ENCODE measurements at places on chromosomes 7 and 10.
A peak's percentile ranks its signal among the peaks of the same experiment; 100 is the strongest.

DNA sequence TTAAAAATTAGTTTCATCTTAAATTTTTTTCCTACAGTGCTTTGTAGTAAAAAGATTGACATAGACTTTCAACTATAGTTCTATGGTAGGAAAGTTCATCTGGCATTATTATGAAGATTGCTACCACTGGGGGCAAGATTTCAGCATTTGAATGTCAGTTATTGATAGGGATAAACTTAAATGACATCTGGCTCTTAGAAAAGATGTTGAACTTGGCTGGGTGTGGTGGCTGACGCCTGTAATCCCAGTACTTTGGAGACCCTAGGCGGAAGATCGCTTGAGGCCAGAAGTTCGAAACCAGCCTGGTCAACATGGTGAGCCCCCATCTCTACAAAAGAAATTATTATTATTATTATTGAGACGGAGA lies 1.4 kb upstream of the TRA2A start:
- no peak for DNase-seq

GRCh38 chr7:82617156-82617555 lies 173.6 kb upstream of the CACNA2D1 start:
- no peak for DNase-seq

- peak; percentile 48 for DNase-seq
These were observed 108.8 kb downstream of the MKX start for GRCh38 chr10:27636816-27637215.

GRCh38 chr7:29302666-29303395 lies 108.3 kb downstream of the CHN2 start:
- no peak for DNase-seq

DNA sequence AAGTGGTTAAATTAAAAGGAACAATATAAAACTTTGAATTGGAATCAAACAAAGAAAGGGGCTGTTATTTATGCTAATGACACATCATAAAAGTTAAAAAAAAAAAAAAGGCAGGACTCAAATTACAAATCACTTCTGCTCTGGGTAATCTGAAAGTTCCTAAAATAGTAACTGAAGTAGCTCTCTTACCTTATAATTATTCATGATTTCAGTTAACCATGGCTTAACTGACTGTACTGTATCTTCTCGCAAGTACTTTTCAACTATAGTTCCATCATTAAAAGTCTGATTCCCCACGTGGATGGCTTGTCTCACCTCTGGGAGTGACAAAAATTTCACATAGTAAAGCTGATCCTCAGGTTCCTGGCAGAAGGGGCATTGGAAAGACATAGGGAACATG lies 82.5 kb downstream of the CPVL start:
- no peak for DNase-seq

GRCh38 chr7:159145490-159145855 lies 806 bp upstream of the VIPR2 start:
- DNase-seq: no peak

DNA sequence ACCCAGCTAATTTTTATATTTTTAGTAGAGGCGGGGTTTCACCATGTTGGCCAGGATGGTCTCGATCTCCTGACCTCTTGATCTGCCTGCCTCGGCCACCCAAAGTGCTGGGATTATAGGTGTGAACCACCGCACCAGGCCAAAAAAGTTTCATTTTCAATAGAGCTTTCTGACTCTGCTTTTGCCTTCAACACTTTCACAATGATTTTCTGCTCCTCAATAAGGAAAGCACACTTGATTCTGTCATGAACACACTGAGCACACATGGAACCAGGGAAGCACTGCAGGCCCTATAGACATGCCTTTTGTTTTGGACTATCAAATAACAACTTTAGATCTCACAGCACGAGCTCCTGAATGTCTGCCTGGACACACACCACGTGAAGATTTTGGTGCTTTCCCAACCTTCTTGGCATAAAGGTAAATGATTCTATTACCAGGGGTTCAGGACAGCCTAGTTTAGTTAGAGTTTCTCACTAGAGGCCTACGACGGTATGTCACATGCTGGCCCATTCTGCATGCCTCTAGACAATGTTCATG lies 8.0 kb downstream of the RRP12 start:
- no peak for DNase-seq

DNA sequence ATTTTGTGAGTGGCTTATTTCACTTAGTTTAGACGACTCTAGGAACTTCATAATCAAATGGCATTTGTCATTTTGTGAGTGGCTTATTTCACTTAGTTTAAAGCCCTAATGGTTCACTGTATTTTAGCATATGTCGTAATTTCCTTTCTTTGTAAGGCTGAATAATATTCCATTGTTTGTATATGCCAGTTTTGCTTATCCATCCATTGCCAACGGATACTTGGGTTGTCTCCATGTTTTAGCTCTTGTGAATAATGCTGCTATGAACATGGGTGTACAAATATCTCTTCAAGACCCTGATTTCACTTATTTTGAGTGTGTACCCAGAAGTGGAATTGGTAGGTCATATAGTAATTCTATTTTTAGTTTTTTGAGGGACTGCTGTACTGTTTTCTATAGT lies 31.8 kb downstream of the DOCK1 start:
- DNase-seq: no peak

GRCh38 chr7:24134535-24134934 lies 149.5 kb upstream of the NPY start:
- DNase-seq: no peak

GRCh38 chr10:102994531-102995295 lies 76.6 kb downstream of the CNNM2 start:
- no peak for DNase-seq

DNA sequence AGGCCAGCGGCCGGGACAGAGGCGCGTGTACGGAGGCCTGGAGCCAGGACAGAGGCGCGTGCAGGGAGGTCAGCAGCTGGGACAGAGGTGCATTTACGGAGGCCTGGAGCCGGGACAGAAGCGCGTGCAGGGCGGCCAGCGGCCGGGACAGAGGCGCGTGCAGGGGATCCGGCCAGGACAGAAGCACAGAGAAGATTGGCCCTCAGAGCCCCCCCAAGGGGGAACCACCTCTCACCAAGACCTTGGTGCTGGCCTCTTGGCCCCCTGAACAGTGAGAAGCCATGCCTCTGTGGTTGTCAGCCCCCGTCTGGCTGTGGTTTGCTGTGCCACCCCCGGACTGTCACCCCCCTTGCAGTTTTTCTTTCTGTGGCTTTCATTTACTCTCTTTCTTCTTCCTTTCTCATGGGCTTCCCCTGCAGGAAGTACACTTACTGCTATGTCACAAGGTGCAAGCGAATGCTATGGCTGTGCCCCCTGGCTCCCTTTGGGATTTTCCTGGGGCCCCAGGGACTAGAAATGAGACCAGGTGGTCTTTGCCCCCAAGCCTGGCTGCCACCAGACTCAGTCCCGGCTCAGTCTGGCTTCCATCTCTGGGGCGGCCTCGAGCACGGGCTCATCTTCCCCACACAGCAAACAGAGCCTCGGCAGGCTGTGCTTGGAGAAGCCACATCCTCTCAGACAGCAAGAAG lies 41.1 kb downstream of the INSIG1 start:
- no peak for DNase-seq

DNA sequence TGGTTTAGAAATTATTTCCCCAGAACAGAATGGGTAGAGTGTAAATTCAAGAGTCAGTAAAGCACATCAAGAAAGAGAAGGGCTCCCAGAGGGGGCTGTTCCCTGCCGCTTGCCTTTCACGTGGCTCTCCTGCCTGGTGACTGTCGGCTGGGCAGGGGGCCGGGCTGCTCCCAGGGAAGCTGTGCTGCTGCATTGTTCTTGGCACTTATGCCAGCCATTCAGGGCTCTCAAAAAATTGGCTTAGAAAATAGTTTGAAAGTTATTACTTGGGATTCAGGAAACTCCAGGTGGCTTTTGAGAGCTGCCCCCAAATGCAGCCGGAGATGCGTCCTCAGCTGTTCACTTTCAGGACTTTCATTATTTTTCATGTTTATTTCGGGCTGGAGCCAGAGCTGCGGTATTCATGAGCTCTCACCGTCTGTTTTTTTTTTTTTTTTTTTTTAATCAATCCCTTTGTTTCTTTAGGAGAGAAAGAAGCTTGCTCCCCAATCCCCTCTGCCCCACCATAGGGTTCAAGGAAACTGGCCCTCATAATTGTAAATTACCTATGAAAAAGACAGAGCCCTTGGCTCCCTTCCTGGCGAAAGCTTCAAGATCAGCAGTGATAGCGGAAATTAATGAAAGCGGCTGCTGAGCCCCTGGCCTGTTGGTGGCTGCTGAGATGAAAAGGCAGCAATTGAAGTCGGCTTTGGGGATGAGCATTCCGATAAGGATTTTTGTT lies 94.1 kb downstream of the SORCS3 start:
- DNase-seq: no peak

DNA sequence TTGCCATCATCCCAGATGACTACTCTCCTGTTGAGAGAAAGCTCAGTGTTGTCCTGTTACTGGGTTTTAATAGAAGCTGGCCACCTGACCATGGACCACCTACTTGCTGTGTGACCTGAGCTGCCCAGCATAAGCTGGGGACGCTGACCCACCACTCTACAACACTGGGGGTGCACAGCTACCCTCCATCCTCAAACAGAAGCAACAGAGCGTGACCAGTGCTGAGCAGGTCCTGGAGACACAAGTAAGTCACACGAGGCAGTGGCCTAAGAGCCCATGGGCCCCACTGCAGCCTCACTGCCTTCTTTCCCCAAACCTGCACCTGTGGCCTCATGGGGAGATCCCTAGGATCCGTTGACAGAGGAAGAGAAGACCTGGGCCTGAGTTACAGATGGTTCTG lies 198.6 kb upstream of the ADARB2 start:
- no peak for DNase-seq

GRCh38 chr7:44703921-44704320 lies 44.7 kb upstream of the ZMIZ2 start:
- DNase-seq: no peak

- peak; percentile 93 for DNase-seq
These were observed 3.7 kb upstream of the HNRNPH3 start for GRCh38 chr10:68327889-68328786.

DNA sequence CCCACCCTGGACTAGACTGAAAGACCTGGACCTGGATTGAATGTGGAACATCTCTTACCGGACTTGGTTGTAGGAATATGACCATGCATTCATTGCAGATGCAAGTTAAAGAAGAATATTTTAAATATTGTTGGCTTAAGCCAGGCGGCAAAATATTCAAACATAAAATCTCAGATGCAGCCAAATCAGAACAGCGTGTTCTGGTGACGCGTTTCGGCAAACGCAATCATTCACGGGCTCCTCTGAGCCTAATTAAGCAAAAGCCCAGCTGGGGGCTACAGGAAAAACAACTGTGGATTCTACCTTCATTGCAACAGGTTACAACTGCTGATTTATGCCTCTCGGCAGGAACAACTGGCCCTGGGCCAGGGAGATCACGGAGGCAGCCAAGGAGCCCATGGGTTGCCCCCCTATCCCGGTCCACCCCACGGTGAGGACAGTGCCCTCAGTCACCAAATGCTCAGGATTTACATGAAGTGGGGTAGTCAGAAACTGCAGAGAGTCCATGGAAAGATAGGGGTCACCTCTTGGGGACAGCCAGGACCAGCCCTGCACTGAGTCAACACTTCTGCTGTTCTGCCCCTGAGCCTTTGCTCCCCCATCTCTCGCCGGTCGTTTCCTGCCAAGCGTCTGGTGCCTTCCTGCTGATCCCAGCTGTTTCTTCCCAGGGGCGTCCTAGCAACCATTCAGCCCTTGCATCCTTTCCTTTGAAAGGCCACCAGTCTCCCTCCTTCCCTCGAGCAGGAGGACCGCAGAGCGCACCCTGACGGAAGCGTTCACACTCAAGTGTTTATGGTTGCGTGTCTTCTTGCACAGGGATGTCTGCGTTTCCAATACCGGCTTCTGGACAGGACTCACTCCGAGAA lies 64.4 kb upstream of the SFMBT2 start:
- DNase-seq: no peak

GRCh38 chr7:104328296-104328969 lies at the start of gene LHFPL3:
Gene LHFPL3, plus strand, starts transcription at chr7:104328603.
- DNase-seq: peak; percentile 3

DNA sequence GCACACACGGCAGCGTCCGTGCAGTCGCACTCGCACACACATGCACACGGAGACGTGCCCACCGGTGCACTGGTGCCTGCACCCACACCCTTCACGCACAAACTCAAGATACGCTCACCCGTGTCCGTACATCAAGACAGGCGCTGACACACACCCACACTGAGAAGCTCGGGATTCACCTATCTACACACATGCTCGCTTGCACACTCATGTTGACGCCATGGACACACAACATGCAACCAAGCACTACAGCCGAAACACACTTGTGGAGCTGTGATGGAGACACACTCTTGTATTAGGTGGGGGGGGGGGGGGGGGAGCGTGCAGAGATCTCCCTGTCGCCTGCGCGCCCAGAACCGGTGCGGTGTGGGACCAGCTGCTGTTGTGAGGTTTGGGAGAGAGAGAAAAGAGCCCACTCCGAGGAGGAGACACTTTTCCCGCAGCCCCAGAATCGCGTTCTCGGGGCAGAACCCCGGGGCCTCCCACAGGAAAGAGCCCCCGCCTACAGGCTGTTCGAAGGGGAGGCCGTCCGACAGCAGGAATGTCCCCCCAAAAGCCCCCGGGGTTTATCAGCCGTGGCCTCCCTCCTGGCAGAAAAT lies 605 bp upstream of the NFKB2 start:
- peak; percentile 67 for DNase-seq
